Coronary artery (tissue), 2 donors: ENCODE measurements at places on chromosomes 12 and 14.

GRCh38 chr12:12358528-12358927 lies 1.6 kb downstream of the BORCS5 start:
- no peak for DNase-seq

- no peak for DNase-seq
These were observed 98.9 kb downstream of the DENND5B start for GRCh38 chr12:31491841-31492598.

- no peak for DNase-seq
These were observed 327.7 kb downstream of the BMP4 start for GRCh38 chr14:53628732-53629430.

DNA sequence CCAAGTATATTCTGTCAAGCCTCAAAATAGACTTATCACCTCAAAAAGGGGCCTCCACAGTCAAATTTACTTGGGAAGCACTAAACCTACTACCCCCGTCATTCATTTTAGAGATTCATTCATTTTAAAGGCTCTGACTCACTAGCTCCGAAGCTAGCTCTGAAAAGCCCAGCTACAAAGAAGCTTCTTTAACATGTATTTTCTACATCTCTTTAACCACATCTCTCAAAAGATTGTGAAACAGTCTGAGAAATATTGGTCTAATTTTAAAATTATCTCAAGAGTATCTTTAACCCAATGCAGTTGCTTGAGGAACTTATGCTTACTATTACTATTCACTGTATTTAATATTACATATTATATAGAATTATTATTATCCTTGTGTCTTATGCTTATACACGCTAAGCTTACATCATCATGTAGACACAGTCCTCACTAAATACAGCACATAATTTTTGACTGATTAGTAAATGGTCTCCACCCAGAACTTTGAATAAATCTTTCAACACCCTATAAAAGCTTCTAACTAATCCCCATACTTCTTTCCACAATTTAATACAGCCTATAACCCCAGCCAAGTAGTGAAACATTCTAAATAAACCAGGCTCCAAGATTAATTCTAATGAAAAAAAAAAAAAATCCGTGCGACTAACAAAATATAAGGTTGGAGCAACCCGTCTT lies 7.8 kb downstream of the NT5DC3 start:
- no peak for DNase-seq

- no peak for DNase-seq
These were observed 1.5 kb upstream of the MLF2 start for GRCh38 chr12:6754411-6754810.

GRCh38 chr12:50198829-50199228 lies 31.7 kb upstream of the CERS5 start:
- DNase-seq = no peak

- DNase-seq = no peak
These were observed 117.4 kb downstream of the DAD1 start for GRCh38 chr14:22471545-22472121.

GRCh38 chr14:41167040-41167439 lies 439.6 kb upstream of the LRFN5 start:
- no peak for DNase-seq

DNA sequence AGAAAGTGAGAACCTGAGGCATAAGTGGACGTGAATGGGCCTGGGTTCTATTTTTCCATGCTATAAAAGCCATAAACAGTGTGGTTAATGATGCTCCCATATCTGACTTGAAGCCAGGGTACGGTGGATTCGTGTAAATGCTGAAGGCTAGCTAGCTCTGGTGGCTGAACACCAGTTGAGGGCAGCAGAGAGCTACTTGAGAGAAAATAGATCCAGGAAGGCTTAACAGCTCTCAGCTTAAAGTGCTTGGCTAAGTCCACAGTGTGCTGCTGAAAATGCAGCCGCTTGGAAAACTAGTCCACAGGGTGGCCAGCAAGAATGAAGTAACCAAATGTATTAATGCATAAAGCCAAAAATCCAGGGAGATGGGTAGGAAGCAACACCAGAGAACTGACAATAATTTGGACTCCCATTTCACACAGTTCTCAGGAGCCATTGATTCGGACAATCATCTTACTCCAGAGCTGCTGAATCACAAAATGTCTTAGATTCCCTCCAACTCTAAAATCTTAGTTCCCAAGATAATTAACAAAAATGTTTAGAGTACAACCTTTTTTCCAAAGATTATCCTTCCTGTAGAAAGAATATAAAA lies 15.0 kb upstream of the FOXG1 start:
- DNase-seq = no peak

DNA sequence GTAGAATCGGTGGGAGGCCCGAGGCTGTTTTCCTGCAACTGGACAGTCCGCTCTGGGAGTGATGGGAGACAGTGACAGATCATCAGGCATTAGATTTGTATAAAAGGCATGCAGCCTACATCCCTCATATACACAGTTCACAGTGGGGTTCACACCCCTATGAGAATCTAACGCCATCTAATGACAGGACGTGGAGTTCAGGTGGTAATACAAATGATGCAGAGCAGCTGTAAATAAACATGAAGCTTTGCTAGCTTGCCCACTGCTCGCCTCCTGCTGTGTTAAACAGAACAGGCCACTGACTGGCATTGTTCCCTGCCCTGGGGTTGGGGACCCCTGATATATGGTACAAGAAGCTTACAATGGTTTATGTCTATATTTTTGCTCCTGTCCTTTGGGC lies 179.0 kb downstream of the LRFN5 start:
- no peak for DNase-seq

GRCh38 chr12:6771509-6772330 lies 600 bp upstream of the LAG3 start:
- DNase-seq = no peak

GRCh38 chr12:1936406-1937320 lies 18.2 kb upstream of the CACNA2D4 start:
- peak; percentile 93 for DNase-seq

- DNase-seq = no peak
These were observed 159.1 kb upstream of the RTL1 start for GRCh38 chr14:101062601-101063000.

GRCh38 chr12:32051511-32052211 lies 55.0 kb upstream of the BICD1 start:
- DNase-seq = no peak

DNA sequence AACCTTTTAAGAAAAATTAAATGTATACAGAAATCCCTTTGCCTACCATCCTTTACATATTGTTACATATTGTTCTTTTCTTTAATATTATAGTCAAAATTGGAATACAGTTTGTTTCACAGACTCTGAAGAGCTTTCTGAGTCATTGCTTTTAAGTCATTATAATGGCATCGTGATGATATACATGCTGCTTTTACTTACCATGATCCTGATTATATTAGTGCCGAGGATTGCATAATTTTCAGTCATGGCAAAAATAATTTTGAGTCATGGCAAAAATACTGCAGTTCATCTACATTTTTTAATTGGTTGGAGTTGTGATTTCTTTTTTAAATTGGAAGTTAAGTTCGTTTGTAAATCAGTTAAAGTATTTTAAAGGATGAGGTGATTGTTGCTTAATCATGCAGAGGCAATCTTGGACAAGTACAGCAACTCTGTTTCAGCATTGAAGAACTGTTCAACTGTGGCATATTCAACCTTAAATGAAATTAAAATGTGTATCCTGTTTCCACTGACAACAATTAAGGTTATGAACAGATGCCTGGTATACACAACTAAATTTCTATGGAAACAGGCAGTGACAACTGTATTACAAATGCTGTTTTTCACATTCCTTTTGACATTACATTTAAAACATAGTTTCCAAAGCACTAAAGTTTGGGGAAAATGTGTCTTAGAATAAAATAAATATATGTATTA lies 142.3 kb downstream of the PCNX1 start:
- no peak for DNase-seq

DNA sequence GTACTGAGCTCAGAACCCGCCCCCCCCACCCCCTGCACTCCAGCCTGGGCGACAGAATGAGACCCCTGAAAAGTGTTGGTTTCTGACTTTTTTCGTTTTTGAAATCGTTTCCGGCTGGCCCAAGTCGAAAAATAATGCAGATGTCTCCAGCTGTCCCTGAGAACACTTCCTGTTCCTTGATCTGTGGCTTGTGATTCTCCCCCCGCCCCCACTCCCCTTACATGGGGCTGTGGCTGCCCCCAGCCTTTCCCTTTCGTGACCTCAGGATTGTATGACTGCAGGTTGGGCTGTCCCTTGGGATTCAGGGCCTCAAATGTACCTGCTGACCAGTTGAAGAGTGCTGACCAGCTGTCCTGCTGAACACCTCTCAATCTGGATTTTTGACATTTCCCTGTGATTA lies 34.1 kb downstream of the NOC4L start:
- no peak for DNase-seq

- DNase-seq = peak; percentile 70
These were observed 232.2 kb downstream of the PCNX1 start for GRCh38 chr14:71139294-71139946.

- peak; percentile 64 for DNase-seq
These were observed 30.1 kb upstream of the PPP2R5C start for GRCh38 chr14:101731187-101732080.

DNA sequence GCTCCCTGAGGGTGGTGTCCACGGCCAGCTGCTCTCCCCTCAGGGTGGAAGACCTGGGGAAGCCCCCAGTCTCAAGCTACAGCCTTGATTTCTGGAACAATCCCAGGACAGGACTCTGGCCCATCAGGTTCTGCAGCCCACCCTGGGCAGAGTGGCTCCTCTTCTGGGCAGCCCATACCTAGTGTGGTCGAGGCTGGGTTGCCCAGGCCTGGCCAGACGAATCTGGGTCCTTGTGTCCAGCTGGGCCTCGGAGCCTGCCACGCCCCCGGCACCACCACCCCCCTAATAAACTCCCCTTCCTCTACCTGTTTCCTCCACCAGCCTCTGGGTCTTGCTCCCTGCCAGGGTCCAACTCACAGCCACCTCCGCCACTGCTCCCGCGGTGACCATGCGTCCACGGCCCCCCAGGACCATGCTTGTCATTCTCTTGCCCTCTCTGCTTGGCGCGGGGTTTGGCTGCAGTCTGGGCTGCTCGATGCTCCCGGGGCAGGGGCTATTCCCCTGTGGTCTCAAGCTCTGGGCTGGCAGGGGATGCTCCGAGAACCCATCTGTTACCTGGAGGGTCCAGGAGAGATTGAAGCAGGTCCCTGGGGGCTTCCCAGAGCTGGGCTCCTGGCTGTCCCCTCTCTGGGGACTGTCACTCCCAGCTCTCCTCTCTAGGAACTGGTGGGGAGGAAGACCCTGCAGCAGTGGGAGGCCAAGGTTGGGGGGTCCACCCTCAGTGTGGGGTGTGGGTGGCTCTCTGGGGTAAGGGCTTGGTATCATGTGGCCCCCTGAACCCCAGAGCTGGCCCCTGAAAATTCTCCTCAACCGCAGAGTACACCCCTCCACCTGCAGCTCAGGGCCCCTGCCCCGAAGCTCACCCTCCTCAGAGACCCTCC lies 8.7 kb upstream of the GPR132 start:
- no peak for DNase-seq

DNA sequence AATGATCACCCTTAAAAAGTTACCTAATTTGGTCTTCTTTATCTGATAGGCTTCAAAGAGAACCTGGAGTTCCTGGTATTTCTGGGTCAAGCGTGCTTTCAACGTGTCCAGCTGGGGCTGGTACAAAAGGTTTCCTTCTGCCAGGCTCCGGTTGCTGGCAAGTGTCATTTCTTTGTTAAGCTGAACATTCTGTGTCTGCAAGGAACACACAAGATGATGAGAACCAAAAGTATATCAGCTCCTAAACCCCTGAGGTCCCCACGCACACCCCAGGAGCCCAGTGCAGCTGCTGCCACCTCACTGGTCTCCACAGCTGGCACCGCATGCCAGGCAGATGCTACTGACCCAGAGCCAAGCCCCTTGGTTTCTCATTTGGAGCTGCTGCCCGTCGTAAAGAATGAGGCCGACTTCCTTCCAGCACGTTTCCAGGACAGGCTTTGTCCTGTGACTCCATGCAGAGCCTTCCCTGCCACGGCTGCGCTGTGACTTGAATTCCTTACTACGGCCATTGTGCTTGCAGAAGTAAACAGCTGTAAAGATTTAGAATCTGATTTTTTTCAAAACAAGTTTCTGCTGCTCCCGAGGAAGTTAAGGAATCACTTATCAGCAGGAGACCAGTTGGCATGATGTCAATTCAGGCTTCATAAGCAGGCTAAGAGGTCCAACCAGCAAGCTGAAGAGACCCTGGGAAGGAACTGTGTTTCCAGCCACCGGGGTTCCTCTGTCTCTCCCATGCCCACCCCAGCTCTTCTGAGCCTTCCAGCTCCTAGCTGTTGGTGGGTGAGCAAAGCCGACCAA lies 24.9 kb downstream of the VPS37B start:
- DNase-seq = peak; percentile 75

DNA sequence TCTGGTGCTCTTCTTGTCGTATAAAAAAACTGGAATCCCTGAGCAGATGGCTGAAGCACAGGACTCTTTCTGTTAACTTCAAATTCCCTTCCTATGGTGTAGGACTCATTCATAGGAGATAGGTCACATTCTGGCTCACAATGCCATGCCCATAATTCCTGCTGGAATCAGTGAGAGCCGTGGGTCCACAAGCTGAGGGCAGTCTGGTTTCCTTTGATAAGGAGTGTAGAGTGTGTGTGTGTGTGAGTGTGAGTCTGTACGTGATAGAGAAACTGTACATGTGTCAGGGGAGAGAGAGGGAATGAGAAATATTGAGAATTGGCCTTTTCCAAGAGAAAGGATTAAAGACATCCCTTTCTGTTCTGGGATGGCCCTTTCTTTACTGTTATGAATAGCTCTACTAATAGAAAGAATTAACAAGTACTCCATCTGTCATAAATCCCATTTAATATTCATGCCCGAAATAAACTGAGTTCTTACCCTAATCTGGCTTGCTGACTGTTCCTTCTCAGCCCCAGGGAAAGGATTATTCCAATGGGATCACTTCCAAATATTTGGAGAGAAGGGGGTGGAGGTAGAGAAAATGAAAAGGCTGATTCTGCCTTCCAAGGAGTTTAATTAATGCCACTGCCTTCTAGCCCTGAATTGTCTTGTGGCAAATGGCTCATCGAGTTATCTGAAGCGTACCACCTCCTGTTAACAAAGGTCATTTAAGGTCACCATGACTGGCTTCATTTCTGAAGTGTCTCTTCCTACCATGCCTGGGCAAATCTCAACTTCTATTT lies 79.0 kb downstream of the TMX1 start:
- DNase-seq = no peak

DNA sequence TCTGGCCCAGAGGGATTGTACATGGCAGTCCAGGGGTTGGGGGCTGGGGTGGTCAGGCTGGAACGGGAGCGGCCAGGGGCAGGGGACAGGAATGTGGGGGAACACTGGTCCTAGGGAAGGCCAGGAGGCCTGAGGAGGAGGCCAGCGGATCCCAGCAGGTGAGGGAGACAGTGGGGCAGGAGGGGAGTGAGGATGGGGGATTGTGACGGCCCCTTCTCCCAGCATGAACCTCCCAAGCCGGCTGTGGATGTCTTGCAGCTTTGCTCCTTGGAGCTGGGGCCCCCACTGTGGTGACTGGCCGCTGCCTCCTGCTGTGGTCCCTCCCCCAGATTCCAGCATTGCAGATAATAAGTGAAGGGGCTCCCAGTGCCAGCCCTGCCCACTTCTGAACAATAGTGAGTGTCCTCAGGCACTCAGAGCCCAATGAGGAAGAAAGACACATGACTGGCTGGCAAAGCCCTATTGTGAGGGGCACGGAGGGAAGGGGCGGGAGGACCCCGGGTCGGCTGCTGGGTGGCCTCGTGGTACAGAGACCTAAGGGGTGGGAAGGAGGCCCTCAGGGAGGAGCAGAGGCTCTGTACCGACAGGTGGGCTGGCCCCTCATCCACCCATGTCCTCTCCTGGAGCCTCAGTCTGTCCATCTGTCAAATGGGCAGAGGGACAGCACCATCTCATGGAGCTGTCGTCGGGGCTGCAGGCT lies 215.0 kb downstream of the KIF26A start:
- DNase-seq = peak; percentile 62

GRCh38 chr12:91940826-91941570 lies 204.6 kb downstream of the BTG1 start:
- no peak for DNase-seq

- DNase-seq = no peak
These were observed 89.7 kb downstream of the TMCC3 start for GRCh38 chr12:94560431-94561221.
